ENCODE measurements at places on chromosomes 1 and 21. TPM values are rescaled to one million over a fixed set of nuclear protein-coding genes. Genes with fewer than 3 reads are reported as not detected.

DNA sequence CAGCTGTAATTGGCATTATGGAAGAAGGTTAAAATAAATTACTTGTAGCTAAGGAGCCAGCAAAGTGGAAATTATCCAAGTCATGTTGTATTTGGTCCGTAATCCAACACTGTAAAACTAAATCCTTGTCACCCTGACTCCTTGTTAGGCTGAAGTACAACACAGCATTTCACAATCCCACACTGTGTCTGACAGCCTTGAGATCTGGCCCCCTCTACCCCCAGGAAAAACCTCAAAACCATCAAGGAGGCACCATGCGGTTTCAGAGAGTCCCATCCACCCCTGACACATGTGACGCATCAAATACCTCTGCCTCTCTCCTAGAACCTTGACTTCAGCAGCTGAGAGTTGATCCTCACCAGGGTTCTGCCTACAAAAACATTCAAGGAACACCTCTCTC, 41.0 kb downstream of the LMX1A start:
- no peak overlapping the region for H3K4me3 ChIP-seq
- peaks cover 5% of the 10 kb centered on the region for H3K27me3 ChIP-seq
- no peak overlapping the region for H3K27ac ChIP-seq
- H3K36me3 ChIP-seq: no peaks in the 10 kb centered on the region
- DNase-seq: no peak

The SYT6 gene
- total RNA-seq: 0.81 TPM

The AQP10 gene
- not detected for total RNA-seq

The KIF26B gene
- total RNA-seq: 0.06 TPM

GRCh38 chr1:22654692-22655091, 1.7 kb downstream of the C1QB start:
- peak overlapping the region; percentile 32 for H3K4me3 ChIP-seq
- DNase-seq: no peak
- no peaks in the 10 kb centered on the region for H3K4me1 ChIP-seq
- H3K36me3 ChIP-seq: no peaks in the 10 kb centered on the region
- no peaks in the 10 kb centered on the region for H3K27me3 ChIP-seq

The PLA2G2C gene
- not detected for total RNA-seq

DNA sequence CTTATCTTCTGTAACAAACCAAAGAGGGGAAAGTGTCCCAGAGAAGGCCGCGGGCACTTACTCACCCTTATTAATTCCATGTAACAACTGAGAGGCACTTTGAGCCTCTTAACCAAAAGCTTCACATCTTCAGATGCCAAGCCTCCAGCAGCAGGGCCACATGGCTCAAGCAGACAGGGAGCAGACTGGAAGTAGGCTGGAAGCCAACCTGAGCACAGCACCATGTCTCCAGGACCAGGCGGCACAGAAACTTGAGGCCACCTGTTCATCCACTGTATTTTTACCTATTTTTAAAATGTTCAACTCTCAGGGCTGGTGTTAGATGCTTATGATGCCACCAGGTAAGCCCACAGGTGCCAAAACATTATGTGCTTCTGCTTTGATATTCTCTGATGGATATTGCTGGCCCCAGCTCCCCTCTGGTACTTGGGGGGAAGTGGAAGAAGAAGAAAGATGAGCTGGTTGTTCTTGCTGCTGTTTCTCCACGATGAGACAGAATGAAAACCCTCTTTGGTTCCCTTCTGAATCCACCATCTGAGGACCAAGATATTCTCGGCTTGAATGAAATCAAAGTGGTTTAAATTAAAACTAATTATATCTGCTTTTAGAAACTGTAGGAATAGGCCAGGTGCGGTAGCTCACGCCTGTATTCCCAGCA, 30.6 kb upstream of the SDE2 start:
- H3K36me3 ChIP-seq: no peaks in the 10 kb centered on the region
- H3K27me3 ChIP-seq: no peaks in the 10 kb centered on the region
- no peaks in the 10 kb centered on the region for H3K4me1 ChIP-seq
- H3K27ac ChIP-seq: no peak overlapping the region
- no peak for DNase-seq
- H3K4me3 ChIP-seq: no peak overlapping the region

DNA sequence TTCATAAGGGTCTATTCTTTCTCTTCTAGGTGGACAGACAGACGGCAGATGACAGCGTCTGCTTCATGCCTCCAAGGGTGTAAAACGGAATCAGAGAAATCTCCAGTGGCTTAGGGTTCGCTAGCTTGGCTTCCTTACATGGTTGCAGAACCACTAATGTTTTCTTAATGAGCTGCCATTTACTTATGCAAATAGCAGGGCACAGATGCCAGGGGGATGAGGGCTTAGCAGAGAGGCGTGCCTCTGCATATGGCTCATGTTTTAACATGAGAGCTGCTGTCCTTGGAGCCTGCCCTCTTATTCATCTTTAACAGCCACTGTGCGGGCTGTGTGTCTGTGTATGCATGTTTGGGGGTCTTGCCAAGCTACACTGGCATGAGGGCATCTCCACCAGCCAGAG, 119.6 kb downstream of the IER5 start:
- H3K4me3 ChIP-seq: no peak overlapping the region
- H3K27ac ChIP-seq: no peak overlapping the region
- no peaks in the 10 kb centered on the region for H3K27me3 ChIP-seq
- DNase-seq: no peak
- H3K36me3 ChIP-seq: no peaks in the 10 kb centered on the region

- H3K27ac ChIP-seq: no peak overlapping the region
- no peak overlapping the region for H3K4me3 ChIP-seq
- peaks cover 34% of the 10 kb centered on the region for H3K4me1 ChIP-seq
- no peaks in the 10 kb centered on the region for H3K27me3 ChIP-seq
Observed at GRCh38 chr1:222912730-222913129, 97.9 kb downstream of the DISP1 start.

DNA sequence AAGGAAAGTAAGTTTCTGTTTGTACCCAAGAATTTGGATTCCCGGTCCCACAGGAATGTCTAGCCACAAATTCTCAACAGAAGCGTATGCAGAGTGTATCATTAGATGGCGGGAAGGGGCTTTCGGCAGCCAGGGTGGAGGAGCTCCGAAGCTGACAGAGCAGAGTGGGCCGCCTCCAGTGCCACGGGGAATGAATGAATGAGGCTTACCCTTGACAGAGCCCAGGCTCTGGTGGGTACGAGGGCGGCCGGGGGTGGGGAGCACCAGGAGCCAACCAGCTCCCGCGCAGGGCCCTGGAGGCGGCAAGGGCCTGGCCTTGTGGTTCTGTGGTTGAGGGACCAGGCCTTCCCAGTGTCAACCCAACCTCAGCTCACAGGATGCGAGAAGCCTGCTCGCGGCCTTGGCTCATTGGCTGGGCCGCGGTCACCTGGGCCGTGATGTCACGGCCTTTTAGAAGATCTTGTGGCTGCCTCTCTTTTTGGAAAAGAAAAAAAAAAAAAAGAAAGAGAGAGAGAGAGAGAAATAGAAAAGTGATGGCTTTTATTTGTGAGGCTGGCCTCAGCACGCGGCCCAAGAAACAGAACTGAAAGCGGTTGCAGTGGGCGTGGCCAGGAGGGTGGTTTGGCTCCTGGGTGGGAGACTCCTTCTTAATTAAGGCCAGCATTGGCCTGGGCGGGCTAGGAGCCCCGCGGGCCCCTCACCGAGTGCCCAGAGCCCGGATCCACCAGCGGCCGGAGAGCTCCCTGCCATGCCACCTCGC, 34.9 kb upstream of the RUNX3 start:
- DNase-seq: peak; percentile 53
- H3K27me3 ChIP-seq: peaks cover 5% of the 10 kb centered on the region
- no peaks in the 10 kb centered on the region for H3K4me1 ChIP-seq
- no peak overlapping the region for H3K4me3 ChIP-seq

GRCh38 chr1:183716286-183716685, 63.2 kb upstream of the APOBEC4 start:
- no peaks in the 10 kb centered on the region for H3K4me1 ChIP-seq
- no peaks in the 10 kb centered on the region for H3K27me3 ChIP-seq
- no peak for DNase-seq
- H3K4me3 ChIP-seq: no peak overlapping the region
- no peaks in the 10 kb centered on the region for H3K36me3 ChIP-seq
- no peak overlapping the region for H3K27ac ChIP-seq

DNA sequence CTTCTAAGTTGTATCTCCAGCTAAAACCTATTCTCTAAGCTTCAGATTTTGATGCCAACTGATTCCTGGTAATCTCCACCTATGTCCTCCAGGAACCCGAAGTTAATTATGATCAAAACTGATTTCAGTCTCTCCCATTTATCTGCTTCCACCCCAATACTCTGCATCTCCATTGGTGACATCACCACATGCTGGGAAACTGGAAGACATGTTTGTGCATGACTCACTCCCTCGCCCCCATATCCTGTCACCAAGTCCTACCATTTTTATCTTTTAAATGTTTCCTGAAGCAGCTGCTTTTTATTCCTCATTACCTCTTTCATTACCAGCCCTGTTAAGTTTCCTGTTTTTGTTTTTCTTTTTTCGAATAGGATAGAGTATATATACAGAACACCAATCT, 228.5 kb downstream of the LRRC40 start:
- no peak overlapping the region for H3K27ac ChIP-seq
- H3K4me3 ChIP-seq: no peak overlapping the region
- H3K27me3 ChIP-seq: no peaks in the 10 kb centered on the region
- no peak for DNase-seq
- no peaks in the 10 kb centered on the region for H3K4me1 ChIP-seq

The PPFIA4 gene
- 29.1 TPM for total RNA-seq

- no peak overlapping the region for H3K4me3 ChIP-seq
- no peak overlapping the region for H3K27ac ChIP-seq
- H3K36me3 ChIP-seq: no peaks in the 10 kb centered on the region
- DNase-seq: no peak
Observed at GRCh38 chr1:56550859-56551188, 28.5 kb downstream of the PLPP3 start.
